Ammon's horn (tissue), 1 donor: ENCODE measurements at places on chromosomes 5 and 9.

DNA sequence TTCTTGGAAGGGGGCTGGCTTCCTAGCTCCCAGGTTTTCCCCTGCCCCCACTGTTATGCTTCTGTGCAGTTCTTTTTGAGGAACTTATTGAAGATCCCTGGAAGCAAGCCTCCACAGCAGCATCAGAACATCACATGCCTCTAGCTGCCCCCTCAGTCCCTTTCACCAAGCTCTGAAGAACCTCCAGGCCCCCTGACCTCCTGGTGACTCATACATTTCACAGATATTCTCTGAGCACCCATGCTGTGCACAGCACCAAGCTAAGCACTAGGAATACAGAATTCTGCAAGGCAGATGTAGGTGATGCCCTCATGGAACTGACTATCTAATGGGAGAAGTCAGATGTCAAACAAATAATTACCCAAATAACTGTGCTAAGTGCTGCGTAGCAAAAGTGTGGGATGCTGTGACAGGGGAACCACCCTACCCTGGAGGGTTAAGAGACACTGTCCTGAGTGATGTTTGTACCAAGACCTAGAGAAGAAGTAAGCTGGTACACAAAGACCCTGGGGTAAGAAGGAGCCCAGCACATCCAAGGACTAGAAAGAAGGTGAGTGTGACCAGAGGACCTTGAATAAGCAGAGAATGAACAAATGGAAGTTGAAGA is 213.7 kb upstream of the NR4A3 start:
- DNase-seq: no peak

DNA sequence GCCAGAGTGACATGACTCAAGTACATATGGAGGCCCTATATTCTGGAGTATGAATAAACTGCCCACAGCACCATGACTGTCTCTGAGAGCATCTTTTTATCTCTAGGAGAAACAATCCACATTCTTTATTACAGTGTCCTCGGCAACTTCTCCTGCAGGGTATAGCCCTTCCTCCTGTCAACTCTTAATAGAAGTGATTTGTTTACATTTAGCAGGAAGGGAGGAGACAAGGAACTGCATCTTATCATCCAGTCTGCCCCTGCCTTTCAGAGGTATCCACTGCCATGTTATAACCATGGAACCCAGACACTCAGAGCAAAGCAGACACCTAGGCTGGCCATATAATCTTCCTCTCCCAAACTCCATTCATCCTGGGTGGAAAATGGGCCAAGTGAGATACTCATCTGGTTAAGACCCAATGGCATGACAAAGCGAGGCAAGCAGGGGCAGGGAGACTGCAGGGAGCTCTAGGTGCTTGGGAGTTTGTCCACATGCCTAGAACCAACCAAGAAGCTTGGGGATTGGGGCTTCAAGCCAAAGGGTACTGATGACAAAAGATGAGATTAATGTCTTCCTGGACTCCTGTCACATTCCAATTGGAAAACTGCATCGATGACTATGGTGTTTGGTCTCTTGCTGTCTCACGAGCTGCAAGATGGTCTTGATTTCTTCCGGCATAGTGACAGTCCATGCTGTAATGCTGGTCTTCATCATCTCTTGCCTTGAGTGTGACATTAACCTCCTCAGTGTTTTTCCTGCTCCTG is 620.5 kb upstream of the KLF4 start:
- DNase-seq: no peak

GRCh38 chr5:67047616-67048015 is 149.0 kb downstream of the CD180 start:
- DNase-seq: no peak

- no peak for DNase-seq
Measured at GRCh38 chr5:72784129-72784528, 32.3 kb upstream of the TNPO1 start.

DNA sequence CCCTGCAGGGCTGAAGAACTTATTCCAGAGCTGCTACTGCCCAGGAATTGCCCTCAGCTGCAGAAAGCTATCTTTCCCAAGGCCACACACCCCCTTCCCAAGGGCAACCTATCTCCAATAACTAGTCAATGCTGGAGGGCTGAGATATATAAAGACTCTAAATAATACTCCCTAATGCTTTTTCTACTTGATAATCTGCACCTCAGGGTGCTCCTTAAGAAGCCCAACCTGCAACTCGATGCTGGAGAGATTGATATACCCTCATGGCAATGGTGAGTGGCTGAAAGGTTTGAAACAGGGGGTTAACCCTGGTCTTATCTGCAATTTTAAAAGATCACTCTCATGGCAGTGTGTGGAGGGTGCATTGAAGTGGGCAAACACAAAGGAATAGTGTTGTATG is 142.7 kb upstream of the APC start:
- DNase-seq: no peak

DNA sequence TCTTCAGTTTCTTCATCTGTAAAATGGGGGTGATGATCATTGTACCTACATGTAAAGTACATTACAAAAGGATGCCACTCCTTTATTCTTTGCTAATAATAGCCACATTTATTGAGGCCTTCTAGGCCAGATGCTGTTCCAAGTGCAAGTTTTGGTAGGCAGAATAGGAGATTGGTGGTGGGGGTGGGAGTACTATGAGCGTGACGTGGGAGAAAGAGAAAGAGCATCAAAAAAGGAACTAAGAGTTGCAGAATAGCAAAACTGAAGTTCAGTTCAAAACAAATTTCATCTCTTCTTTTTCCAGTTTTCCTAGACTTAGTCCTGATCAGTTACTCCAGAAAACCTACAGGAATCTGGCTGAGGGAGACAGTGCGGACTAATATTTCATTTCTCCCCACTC is 174.1 kb downstream of the SNX18 start:
- DNase-seq: no peak

- no peak for DNase-seq
Measured at GRCh38 chr5:143635888-143636287, 176.1 kb upstream of the HMHB1 start.

- DNase-seq: no peak
Measured at GRCh38 chr5:155080721-155081120, 67.2 kb downstream of the KIF4B start.

GRCh38 chr5:132491368-132492364 is 1.1 kb upstream of the IRF1 start:
- no peak for DNase-seq

DNA sequence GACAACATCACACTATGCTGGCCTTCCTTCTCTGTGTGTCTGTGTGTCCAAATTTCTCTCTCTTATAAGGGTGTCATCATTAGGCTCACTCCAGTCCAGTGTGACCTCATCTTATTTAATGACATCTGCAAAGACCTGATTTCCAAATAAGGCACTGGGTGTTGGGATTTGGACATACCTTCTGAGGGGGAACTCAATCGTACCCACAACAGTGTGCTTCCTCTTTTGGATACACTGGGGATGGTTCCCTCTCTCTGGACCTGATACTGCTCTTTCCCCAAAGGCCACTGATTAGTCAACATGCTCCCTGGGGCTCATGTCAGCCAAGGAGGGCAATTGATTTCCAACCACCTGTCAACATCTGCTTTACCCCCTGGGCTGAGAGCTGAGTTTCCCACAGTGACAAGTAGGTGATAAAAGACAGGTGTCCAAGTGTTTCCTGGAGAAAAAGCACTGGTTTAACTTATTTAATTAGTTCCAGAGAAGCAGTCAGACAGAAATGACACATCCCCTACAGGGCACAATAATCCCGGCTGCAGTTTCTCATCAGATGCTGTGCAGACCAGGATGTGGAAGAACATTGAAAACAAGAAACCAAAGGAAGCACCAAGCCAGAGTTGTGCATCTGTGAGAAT is 17.8 kb upstream of the CEP72 start:
- no peak for DNase-seq

- DNase-seq: no peak
Measured at GRCh38 chr9:86903734-86904085, 43.6 kb downstream of the GAS1 start.

DNA sequence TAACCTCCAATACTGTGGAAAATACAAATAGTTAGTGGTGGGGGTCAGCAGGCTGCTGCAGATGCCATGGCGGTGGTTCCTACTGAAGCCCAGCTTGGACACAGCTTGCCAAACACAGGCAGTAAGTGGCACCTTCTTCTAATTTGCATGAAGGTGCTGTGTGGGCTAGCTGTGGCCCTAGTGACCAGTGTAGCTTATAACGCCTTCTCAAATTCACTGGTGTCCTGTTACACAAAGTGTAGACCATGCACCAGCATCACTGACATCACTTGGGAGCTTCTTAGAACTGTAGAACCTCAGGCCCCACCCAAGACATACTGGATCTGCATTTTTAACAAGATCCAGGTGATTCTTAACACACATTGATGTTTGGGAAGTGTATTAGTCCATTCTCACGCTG is 58.8 kb upstream of the TGFBR1 start:
- DNase-seq: no peak
